NCI-H2171 treated with DMSO at 0.1 percent for 48 hours (cell line): ENCODE measurements at places on chromosomes 12 and 14.

- no peak for DNase-seq
These were observed 182.2 kb upstream of the FBXO33 start for GRCh38 chr14:39614297-39614923.

- DNase-seq: peak; percentile 94
These were observed 170.5 kb downstream of the NDUFA12 start for GRCh38 chr12:94832780-94833681.

GRCh38 chr12:1791104-1791841 is 29.1 kb upstream of the LRTM2 start:
- DNase-seq: peak; percentile 89

DNA sequence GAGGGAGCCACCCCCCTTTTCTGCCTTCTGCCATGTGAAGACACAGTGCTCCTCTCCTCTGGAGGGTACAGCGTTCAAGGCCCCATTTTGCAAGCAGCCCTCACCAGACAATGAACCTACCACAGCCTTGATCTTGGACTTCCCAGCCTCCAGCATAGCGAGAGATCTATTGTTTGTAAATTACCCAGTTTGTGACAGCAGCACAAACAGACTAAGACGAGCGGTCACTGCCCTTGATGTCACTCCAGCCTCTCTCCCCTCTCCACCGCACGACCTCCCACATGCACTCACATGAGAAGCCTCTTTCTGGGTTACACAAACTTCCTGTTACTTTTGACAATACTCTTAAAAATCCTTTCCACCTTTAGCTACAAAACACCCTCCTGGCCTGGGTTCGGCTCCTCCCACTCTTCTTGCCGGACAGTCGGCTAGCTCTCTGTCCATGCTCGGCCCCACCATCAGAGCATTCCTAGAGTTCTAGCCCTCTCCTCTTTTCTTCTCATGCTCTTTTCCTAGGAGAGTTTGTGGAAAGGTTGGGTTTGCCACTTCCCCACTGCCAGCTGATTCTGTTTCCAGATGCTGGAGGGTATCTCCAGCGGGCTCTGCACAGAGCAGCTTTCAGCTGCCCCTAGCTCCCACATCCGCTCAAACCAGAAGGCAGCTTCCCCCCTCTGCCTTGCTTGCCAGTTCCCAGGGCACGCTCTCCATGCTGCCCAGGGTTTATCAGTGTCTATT is 124.3 kb downstream of the FOXN3 start:
- no peak for DNase-seq

- DNase-seq: no peak
These were observed 9.9 kb downstream of the IFT43 start for GRCh38 chr14:75995372-75996041.

DNA sequence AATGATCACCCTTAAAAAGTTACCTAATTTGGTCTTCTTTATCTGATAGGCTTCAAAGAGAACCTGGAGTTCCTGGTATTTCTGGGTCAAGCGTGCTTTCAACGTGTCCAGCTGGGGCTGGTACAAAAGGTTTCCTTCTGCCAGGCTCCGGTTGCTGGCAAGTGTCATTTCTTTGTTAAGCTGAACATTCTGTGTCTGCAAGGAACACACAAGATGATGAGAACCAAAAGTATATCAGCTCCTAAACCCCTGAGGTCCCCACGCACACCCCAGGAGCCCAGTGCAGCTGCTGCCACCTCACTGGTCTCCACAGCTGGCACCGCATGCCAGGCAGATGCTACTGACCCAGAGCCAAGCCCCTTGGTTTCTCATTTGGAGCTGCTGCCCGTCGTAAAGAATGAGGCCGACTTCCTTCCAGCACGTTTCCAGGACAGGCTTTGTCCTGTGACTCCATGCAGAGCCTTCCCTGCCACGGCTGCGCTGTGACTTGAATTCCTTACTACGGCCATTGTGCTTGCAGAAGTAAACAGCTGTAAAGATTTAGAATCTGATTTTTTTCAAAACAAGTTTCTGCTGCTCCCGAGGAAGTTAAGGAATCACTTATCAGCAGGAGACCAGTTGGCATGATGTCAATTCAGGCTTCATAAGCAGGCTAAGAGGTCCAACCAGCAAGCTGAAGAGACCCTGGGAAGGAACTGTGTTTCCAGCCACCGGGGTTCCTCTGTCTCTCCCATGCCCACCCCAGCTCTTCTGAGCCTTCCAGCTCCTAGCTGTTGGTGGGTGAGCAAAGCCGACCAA is 24.9 kb downstream of the VPS37B start:
- DNase-seq: no peak

DNA sequence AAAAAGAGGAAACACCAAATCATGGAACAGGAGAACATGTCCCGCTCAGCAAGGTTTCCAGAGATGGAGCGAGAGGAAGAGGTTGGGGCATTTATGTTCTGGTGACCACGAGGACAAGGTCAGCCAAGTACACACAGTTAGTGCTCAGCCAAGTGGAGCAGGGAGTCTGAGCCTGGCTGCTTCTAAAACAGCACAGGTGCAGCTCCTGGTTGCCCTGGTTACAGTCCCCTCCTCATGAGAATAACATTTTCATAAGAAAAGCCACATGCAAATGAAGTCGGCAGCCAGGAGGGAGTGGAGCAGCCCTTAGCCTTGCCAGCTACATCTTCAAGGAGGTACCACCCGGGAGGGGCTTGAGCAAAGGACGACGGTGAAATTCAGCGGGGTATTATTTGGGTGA is 81.8 kb downstream of the NOS1 start:
- DNase-seq: peak; percentile 88

GRCh38 chr14:104843006-104843405 is 22.1 kb upstream of the CEP170B start:
- no peak for DNase-seq

- peak; percentile 35 for DNase-seq
These were observed 260.6 kb upstream of the GARIN6 start for GRCh38 chr12:99386907-99387306.

DNA sequence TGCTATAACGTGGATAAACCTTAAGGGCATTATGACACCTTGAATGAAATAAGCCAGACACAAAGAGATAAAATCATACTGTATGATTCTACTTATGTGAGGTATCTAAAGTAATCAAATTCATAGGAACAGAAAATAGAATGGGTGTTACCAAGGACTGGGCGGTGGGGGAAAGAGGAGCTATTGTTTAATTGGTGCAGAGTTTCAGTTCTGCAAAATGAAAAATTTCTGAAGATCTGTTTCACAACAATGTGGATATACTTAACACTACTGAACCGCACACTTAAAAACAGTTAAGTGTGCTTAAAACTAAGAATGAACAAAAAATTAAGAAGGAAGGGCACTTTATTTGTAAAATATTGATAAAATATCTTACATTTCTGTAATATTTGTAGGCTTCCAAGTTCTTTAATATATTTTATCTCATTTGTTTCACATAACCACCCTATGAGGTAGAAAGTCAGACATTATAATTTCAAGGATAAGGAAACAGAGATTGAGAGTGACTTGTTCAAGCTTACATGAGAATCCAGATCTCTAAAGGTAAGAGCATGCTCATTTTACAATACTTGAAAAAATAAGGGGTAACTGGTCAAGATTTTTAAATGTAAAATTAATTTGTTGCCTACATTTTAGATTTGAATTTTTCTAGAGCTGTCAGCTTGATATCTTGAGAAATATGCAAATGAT is 14.9 kb downstream of the LTA4H start:
- no peak for DNase-seq

- no peak for DNase-seq
These were observed 8.4 kb downstream of the PLBD2 start for GRCh38 chr12:113366827-113367226.

DNA sequence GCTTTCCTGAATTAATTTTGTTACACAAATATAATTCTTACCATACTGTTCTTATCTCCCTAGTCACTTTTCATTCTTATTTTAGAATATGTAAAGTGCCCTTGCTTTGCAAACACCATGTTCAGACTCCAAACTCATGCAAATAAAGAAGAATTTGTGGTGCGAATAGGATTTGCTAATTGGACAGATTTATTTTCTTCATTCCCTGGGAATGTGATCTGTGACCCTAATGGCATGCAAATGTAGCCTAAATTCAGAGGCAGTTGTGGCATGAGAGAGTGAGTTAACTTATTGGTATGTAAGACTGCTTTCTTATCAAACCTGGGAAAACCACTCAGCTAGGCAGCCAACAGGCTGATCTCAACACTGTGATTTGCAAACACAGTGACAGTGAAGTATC is 10.0 kb downstream of the CAPZA3 start:
- no peak for DNase-seq

- DNase-seq: no peak
These were observed 9.4 kb upstream of the CIPC start for GRCh38 chr14:77088645-77089044.

GRCh38 chr12:124352839-124353238 is 57.9 kb downstream of the RFLNA start:
- no peak for DNase-seq

DNA sequence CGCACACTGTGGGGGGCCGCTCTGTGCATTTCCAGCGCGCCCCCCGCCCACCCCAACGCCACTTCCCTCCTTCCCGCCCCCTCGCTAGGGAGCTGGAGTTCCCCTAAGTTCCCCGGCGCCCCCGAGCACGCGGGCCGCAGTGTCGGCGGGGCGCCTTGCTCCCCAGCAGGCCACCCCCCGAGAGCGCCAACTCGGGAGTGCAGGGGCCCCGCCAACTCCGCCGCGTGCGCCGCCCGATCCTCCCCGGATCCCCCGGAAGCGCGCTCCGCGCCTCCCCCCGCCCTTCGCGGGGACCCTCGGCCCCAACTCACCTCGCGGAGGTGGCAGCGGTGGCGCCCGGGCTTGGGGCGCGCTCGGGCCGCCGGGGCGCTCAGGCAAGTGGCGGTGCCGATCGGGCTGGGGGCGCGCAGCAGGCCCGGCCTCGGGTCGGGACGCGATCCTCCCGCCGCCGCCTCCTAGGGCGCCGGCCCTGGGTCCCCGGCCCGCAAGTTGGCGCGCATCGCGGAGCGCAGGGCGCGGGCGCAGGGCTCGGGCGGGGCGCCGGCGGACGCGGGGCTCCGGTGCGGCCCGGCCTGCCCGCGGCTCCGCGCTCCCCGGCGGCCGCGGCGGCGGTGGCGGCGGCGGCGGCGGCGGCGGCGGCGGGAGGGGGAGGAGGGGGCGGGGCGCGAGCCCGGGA is at the start of gene NCOR2:
NCOR2 (minus strand) TSS at position 616 of the 676 bp plus-strand sequence. CDS start 72,361 bp downstream, outside the sequence.
- peak; percentile 44 for DNase-seq

DNA sequence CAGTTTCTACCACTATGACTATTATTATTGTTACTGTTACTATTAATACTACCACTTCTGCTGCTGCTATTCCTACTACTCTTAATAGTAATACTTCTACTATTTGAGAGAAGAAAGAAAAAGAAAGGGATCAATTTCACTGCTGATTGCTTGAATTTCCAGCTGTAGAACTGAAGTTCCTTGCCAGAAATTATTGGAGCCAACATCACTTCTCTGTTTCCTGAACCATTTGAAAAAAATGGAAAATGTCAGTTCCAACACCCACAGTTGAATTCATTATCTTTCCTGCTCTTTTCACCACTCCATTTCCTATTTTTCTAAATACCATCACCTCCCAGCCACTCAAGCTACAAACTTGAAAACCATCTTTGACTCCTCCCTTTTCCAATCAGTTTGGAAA is 54.1 kb upstream of the PIK3C2G start:
- no peak for DNase-seq

GRCh38 chr14:78131616-78132015 is 38.6 kb upstream of the NRXN3 start:
- no peak for DNase-seq

DNA sequence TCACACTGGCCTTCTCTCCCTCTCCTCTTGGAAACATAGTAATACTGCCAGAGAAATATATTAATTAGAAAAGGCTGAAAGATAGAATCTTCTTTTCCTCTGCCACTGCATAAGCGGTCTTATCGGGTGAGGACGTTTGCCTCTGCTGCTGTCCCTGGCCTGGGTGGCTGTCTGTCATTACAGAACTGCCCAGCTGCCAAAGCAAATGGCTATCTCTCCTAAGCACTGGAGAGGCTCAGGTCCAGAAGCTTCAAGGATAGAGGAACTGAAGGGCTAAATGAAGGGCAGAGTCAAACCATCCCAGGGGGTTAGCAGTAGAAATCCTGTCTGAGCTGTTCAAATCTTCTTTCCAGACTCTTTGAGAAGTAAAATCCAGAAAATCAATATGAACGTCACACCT is 198.6 kb upstream of the CAND1 start:
- DNase-seq: no peak

DNA sequence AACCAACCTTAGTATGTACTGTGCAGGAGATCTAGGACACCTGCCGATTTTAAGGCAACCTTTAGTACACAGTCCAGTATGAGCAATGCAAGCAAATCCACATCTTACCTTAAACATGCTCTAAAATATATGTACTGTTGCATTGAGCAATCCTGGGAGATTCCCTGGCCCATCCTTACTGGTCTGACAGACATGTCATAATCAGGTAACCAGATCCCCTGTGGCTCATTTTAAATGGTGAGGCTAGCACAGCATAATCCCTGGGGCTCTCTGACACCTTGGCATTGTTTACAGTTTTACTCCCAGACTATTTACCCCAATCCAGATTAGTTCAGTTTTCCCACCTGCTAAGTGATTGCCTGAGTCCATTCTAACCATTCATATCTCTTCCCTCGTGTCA is 15.1 kb downstream of the BMAL2 start:
- peak; percentile 86 for DNase-seq

- no peak for DNase-seq
These were observed 439.8 kb upstream of the OR4E1 start for GRCh38 chr14:22113401-22113800.

- DNase-seq: no peak
These were observed 44.8 kb upstream of the BCL2L14 start for GRCh38 chr12:12025799-12026386.

GRCh38 chr12:78062786-78063185 is 232.1 kb downstream of the NAV3 start:
- DNase-seq: no peak

DNA sequence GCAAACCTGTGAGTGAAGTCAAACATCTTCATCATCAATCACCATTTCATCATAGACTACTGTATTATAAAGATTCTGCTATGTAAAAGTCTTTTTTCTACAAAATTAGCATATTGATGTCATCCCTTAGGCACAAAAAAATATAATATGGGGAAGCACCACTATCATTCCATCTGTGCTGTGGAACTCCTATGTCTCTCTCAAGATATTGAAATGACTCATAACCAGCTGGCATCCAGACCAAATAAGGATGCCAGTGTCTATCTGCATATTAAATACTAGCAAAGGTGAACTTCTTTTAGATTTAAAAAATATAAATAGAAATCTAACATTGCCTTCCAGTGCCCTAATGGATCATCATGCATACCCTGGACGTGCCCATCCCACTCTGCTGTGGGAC is 17.9 kb upstream of the DCAF5 start:
- DNase-seq: no peak

GRCh38 chr12:16531621-16532020 is 74.3 kb downstream of the LMO3 start:
- peak; percentile 76 for DNase-seq
